CD4-positive, alpha-beta memory T cell (primary cell): ENCODE measurements at places on chromosomes 7 and 10. TPM values are rescaled to one million over a fixed set of nuclear protein-coding genes. Genes with fewer than 3 reads are reported as not detected.

DNA sequence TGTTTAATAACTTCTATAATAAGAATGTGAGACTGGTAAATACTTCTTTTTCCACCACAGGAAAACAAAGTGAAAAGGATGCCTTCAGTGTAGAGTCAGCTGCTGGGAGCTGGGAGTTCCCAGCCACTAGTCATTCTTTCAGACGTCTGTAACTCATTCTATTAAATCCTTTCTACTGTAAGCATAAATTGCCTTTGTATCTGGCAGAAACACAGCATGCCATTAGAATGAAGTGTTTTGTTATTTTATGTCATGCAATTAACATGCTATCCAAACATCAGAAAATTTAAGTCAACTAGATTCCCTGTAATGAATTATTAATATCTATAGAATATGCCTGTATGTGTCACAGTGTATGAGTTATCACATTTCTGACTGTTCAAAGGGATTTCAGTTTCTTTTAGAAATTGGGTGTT lies 14.3 kb downstream of the BPGM start:
- DNase-seq = no peak

GRCh38 chr7:149830997-149831740 lies 7.0 kb upstream of the ZNF862 start:
- DNase-seq = no peak

DNA sequence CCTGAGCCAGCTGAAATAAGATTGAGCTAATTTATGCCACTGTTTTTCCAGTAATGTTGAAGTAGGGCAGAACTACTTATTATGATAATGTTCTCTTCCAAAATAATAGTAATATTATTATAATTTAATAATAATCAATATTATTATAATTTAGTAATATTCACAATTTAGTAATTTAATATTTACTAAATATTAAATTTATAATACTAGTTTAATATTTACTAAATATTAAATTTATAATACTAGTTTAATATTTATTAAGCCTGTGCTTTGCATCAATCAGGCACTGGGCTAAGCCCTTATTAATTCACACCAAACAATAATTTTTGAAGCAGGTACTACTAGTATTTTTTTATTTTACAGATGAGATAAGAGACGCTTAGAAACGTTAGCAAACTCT lies 170.1 kb downstream of the BBS9 start:
- DNase-seq = no peak

DNA sequence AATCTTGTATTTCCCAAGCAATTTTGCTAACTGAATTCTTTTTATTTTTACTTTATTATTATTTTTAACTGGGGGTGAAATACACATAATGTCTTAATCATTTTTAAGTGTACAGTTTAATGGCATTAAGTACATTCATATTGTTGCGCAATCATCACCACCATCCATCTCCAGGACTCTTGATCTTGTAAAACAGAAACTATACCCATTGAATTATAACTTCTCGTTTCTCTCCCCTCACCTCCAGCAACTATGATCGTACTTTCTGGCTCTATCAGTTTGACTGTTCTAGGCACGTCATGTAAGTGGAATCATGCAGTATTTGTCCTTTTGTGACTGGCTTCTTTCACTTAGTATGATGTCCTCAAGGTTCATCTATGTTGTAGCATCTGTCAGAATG lies 108.8 kb downstream of the ARL5B start:
- DNase-seq = no peak

DNA sequence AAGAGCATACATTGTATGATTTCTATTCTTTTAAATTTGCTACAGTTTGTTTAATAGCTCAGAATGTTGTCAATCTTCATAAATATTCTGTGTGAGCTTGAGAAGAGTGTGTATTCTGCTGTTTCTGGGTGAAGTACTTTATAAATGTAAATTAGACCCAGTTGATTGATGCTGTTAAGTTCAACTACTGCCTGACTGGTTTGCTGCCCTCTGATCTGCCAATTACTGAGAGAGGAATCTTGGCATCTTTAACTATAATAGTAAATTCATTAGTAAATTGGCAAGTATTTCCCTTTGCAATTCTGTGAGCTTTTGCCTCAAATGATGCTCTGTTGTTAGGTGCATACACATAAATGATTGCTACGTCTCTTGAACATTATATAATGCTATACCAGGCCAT lies 255.1 kb upstream of the PLXDC2 start:
- DNase-seq = no peak

DNA sequence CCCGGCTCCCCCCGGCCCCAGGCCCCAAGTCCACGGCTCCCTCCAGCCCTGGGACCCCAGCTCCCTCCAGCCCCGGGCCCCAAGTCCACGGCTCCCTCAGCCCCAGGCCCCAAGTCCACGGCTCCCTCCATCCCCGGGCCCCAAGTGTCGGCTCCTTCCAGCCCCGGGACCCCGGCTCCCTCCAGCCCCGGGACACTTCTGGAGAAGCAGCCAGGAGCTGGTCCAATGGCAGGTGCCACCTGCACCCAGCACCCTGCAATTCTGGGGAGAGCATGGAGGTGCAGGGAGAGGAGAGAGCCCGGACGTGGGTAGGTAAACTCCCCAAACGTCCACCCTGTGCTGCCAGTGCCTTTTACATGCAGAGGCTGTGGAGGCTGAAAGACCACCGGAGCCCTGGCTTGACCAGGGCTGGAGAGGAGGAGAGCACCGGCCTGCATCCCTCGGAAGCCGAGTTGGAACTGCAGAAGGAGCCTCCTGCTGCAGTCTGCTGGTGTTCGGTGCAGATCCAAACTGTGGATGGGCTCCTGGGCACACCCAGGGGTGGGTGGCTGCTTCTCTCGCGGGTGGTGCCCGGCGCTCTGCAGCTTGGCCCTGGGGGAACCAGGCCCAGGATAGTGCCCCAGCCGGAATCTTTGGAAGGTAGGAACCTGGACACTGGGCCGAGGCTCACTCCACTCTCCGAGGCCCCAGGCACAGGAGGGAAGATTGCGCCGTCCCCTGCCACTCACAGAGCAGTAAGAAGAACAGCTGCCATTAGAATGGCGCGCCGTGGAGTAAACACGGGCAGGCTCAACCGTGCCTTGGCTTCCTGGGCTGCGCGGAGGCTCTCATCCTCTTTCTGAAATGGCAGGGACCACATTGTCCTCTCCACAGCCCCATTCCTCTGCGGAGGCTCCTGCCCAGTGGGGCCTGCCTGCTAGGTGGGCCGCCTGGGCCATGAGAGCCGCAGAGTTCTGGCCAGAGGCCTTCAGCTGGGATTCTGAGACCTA lies 14.7 kb downstream of the SHH start:
- DNase-seq = no peak

LDB1 gene
- polyA plus RNA-seq = 48.6 TPM

GRCh38 chr10:60163786-60164185 lies 225.9 kb downstream of the ANK3 start:
- DNase-seq = no peak

RAPGEF5 gene
- not detected for polyA plus RNA-seq

- no peak for DNase-seq
These were observed 461 bp upstream of the ETV1 start for GRCh38 chr7:13989949-13990305.

ACSM6 gene
- not detected for polyA plus RNA-seq

UMAD1 gene
- polyA plus RNA-seq = 36.7 TPM

- no peak for DNase-seq
These were observed 240.7 kb downstream of the TFEC start for GRCh38 chr7:115789901-115790300.

DNA sequence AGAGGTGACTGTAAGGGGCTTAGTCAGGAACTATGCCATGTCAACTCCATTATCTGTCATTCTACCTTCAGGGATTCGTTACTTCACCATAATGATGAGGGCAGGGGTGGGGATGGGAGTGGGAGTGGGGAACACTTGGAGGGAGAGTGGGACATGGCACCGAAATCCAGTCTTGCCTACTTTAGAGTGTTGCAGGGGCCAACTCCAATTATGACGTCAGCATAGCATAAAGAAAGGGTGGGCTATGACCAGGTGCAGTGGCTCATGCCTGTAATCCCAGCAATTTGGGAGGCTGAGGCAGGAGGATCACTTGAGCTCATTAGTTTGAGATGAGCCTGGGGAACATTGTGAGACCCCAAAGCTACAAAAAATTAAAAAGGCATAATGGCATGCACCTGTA lies 512.2 kb downstream of the GATA3 start:
- DNase-seq = no peak

DNA sequence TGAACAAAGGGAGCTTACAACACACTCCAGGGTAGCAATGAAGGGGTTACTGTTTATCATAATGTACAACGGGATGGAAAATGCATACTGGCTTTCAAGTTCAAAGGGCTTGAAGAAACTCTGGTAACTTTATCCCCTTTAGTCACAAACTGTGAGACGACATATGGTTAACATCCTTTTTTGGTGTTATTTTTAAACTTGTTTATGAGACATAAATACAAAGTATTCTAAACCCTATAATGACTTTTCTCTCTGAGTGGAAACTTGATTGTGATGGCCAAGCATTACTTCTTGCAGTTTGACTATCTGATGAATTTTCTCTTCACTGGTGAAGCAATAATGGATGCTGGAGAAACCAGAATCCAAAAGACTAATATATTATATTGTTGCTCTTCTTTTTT lies 62.0 kb upstream of the SEMA3A start:
- no peak for DNase-seq

DNA sequence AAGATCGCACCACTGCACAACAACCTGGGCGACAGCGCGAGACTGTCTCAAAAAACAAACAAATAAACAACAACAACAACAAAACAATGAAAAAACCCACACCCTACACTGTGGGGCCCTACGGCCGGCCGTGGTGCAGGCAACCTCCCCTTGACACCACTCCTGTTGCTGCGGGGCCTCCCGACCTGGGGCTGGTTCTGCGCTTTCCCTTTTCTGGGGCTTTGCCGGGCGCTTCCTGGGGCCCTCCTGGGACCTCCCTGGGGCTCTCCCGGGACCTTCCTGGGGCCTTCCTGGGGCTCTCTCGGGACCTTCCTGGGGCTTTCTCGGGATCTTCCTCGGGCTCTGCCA lies 46.6 kb downstream of the INSIG1 start:
- no peak for DNase-seq

ABCC2 gene
- 0.72 TPM for polyA plus RNA-seq

DNA sequence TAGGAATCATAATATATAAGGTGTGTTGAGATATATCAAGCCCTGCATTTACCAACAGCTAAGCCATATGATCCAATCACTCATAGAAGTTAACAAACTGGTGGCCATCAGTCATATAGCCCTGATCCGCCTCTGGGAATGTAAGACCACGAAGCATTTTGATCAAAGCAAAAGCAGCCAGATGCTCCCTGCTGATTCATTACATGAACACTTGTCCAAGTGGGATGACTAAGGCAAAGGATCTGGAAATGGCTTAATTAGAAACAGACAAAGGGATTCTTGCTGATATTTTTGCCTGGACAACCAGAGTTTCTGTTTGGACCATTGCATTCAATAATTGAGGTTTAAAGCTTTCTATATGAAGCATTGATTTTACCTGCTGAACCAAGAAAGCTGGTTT lies 535.5 kb downstream of the GPAM start:
- DNase-seq = no peak

ITPRID1 gene
- polyA plus RNA-seq = not detected

EPO gene
- not detected for polyA plus RNA-seq

- DNase-seq = no peak
These were observed 1085.4 kb upstream of the SORCS1 start for GRCh38 chr10:108249940-108250339.

MYPN gene
- not detected for polyA plus RNA-seq

DNA sequence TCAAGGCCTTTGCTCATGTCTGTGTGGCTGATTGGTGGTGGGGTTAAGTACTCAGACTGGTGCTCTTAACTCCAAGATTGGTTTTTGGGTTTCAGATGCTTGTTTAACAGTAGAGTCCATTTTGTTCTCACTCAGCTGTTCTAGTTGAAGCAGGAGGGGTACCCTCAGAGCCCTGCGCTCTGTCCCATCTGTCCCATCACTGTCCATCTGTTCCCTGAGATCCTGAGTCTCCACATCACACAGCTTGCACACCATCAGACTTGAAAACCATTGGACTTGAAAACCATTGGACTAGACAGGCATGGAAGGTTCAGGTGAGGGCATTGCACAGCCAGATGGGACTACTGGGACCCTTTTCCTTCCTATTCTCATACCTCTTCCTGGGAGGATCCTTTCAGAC lies 39.3 kb downstream of the TMEM178B start:
- no peak for DNase-seq

DNA sequence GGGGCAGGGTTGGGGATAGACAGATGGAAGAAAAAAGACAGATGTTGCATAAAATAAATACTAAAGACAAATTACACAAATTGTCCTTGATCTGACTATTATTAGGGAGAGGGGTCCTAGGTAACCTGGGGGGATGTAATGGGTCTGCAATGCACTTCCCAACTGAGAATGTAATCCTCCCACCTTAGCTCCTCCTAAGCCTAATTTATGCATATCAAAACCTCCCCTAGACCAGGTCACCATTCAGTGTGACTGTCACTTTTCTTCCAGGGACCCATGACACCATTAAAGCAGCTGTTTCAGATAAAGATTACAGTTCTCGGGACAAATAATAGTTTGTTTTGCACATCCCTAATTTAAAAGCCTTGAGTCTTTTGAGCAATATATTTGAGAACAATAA lies 133.9 kb upstream of the FEZF1 start:
- no peak for DNase-seq

DNA sequence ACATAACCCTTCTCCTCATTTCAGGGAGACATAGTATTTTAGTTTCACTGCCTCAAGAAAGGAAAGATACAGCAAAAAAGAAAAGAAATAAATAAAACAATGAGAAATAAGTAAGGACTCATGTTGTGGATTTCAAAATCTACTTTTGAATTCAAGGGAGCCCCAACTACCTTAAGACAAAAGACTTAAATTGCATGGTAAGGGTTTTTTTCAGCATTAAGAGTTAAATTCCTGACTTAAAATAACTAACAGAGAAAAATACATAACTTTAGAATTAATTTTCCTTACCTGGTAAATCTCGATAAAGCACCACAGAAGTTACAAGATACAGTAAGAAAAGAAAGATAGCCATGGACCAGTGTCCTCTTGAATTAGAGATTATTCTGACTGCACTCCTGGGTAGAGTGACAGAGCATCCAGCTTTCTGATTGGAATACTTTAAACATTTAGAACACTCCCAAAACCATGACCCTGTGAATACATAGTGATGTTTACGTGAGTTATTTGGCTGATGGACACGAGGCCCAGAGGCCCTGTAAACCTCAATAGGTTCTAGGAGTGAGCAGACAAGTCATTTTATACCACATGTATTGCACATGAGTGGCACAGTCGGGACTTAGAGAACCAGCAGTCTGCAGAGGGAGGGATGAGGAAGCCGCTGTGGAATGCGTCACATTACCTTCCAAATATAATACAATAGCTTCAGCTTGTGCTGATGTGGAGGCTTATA lies 292.5 kb upstream of the SEMA3C start:
- DNase-seq = no peak

- DNase-seq = no peak
These were observed 104.4 kb upstream of the MACROH2A2 start for GRCh38 chr10:69948261-69948660.

DNA sequence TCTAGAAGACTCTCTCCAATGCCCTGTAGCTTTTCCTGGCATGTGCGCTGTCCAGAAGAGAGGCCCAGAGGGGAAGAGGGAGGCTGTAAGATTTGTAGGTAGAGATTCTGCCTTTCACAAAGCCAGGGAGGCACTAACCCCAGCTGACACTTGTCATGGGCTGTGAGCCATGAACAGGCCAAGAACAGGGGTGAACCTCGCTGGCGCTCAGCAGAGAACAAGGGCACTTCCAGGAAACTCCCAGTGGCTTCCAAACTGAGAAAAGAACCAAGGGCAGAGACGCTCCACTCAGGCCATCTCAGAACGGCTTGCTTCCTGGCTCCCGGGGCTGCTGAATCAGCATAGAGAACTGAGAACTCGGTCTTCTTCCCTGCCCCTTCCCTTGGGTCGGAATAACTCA lies 257.8 kb upstream of the ZNF32 start:
- no peak for DNase-seq
